ENCODE measurements at places on chromosomes 3 and 15. TPM values are rescaled to one million over a fixed set of nuclear protein-coding genes. Genes with fewer than 3 reads are reported as not detected.

The B3GNT5 gene
- total RNA-seq = 2.0 TPM

The WDR49 gene
- total RNA-seq = 1.9 TPM

The HRH1 gene
- 1.8 TPM for total RNA-seq

The GPR62 gene
- 0.22 TPM for total RNA-seq

The SH2D7 gene
- total RNA-seq = not detected

The STRIT1 gene
- total RNA-seq = 0.84 TPM

The CACNA2D2 gene
- 1.2 TPM for total RNA-seq

The PPM1L gene
- total RNA-seq = 63.9 TPM

The CCDC12 gene
- 26.3 TPM for total RNA-seq

The CFAP91 gene
- 0.70 TPM for total RNA-seq

The ABHD10 gene
- total RNA-seq = 51.7 TPM

The AHSG gene
- total RNA-seq = not detected

The TGM4 gene
- not detected for total RNA-seq

The ARPIN gene
- 12.0 TPM for total RNA-seq

The DZIP1L gene
- 3.8 TPM for total RNA-seq

The GOLGA6L10 gene
- 0.14 TPM for total RNA-seq

The SCG5 gene
- total RNA-seq = not detected

The CYP11A1 gene
- total RNA-seq = 0.24 TPM

The A4GNT gene
- not detected for total RNA-seq

The ZBTB47 gene
- total RNA-seq = 80.2 TPM

The IGSF11 gene
- total RNA-seq = 3.1 TPM

The RAD51 gene
- 2.0 TPM for total RNA-seq

The FOXL2 gene
- not detected for total RNA-seq

The MESP2 gene
- total RNA-seq = 0.51 TPM

The ERC2 gene
- total RNA-seq = 0.76 TPM

The ROBO2 gene
- 0.14 TPM for total RNA-seq

The TAGLN3 gene
- total RNA-seq = not detected

The ZCWPW2 gene
- total RNA-seq = 2.0 TPM

Measured in Right ventricle myocardium inferior (tissue), 1 donor.